ENCODE measurements at places on chromosomes 5 and 9.

- no peak for DNase-seq
Measured at GRCh38 chr5:135593886-135594285, 15.1 kb upstream of the CXCL14 start.

- no peak for DNase-seq
Measured at GRCh38 chr9:109277451-109277850, 43.4 kb downstream of the EPB41L4B start.

DNA sequence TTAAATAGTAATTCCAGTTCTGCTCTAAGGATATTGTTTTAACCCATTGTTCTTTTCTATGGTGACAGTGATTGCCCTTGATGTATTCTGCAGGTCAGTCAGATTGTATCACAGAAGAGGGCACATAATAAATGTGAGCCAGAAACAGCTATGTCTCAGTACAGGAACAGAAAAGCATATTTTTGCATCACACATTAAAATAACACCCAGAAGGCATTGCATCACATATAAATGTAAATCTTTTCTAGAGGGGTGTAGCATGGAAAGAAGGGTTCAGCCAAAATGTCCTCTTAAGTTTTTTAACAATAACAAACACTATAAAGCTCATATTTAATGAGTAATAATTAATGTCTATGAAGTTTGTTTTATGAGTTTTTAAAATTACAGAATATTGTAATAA, 30.0 kb downstream of the ZCCHC7 start:
- no peak for DNase-seq

- no peak for DNase-seq
Measured at GRCh38 chr5:875931-876330, 16.7 kb downstream of the BRD9 start.

DNA sequence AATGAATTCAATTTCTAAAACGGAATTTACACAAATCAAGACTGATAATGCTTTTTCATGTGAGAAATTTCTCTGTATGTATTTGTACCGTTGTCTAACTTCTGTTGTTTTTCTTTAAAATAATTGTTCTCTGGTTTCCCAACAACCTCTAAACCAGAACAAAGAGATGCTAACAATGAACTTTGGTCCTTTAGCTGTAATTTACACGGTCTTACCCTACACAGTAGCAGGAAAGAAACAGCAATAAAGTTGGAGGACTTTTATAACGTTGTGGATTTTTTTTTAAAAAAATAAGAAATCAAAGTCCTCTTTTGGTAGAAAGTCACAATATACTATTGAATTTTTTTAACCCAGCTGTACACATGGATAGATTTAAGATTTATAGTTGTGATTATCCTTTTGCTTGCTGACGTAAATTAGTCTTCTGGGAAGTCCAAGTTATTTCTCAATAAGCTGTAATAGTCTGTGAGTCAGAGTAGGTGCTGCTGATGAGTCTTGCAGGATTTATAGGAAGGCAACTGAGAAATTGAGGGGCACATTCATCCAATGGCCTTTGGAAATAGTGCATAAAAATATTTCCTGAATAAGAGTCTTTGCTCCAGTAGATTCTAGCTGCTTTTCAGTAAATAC, 76.8 kb upstream of the PCSK1 start:
- peak; percentile 80 for DNase-seq

- no peak for DNase-seq
Measured at GRCh38 chr5:116078199-116078598, 6.6 kb upstream of the COMMD10 start.

DNA sequence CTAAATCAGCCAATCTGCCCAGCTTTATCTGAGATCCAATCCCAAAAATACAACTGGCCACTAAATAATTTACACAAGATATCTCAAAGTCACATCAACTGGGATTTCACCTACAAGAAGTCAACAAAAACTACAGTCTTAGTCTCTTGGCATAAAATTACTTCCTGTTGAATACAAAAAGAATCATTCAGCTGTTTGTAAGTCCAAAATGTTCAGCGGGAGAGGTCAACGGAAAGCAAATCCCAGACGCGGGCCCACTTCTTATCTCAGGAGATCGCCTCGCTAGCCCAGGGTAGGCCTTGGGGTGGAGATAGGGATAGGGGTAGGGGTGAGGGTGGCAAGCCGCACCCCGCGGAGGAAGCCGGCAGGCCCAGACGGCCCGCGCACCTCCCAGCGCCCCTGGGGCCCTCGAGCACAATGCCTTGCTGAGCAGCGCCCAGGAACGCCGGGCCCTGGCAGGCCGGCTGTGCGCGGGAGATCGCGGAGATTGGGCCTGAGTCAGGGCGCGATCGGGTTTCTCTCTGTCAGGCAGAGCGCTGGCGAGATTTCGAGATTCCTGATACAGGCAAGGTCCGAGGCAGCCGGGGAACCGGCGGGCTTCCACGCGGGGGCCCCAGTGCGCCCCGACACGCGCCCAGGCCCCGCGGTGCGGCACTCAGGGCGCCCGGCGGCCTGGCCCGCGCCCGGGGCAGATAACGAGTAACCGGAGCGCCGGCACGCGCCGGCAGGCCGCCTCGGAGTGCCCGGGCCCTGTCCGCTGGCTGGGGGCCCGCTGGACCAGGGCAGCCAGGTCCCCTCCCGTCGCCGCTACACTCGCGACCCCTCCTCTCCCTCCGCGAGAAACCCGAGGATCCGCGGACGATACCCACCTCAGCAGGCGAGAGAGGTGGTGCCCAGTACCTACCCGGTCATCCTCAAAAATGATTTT, 601 bp downstream of the HINT1 start:
- DNase-seq, result peak; percentile 87

GRCh38 chr5:149765932-149766331, 35.8 kb downstream of the PPARGC1B start:
- no peak for DNase-seq

DNA sequence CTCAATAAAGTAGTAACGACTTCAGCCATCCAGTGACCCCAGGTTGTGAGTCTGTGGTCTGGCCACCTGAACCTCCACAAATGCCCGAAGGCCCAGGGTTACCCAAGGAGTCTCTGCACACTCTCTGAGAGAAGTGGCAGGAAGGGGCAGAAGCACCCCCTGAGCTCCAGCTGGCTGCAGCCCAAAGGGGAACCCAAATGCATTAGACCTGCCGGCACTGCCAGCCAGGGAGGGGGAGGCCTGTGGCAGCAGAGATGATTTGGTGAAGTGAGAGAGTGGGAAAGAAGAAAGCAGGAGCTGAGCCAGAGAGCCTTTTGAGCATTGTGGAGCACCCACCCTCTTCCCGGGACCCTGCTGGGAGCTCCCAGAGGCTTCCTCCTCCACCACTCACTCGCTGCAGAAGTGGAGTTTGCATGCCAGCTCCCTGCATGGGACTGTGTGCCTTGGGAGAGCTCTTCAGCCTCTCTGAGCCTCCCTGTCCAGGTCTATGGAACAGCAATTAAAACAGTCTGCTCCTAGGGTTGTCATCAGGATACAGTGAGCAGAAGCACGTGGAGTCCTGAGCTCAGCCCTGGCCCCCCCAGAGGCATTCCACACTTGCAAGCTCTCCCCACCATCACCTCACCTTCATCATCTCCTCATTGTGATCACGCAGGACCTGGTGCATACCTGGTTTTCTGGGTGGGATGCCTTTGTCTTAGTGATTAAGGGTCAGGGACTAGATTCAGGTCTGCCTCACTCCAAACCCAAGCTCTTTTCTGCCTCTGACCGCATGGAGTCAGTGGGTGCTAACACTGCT, 13.8 kb upstream of the ANGPTL2 start:
- no peak for DNase-seq

DNA sequence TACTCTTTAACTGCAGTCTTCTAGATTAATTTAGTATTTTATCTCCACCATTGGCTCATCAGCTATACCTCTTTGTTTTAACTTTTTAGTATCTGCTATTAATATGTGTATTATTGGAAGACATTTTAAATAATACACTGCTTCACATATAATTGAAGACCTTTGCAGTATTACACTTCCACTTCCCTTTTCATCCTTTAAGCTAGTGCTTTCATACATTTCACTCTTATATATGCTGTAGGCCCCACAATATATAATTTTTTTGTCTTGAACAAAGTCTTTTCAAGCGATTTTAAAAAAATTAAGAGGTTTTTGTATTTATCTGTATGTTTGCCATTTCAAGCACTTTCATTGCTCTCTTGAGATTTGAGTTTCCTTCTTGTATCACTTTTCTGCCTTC, 8.6 kb upstream of the LPCAT1 start:
- DNase-seq, result no peak

DNA sequence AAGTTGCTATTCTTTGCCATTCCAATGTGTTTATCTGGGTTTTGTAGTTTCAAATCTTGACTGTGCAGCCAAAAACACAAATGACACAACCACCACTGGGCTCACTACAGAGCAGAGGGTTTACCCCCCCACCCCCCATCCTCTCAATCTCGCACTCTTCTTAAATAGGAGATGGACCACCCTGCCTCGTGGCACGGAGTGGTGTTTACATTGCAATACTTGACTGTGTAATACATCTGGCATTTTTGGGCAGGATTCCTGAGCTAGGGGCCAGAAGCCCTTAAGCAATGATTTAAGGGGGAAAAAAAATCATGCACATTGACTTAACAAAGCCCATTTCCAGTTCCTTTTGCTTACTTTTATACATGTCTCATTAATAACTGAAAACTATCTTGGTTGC, 19.0 kb downstream of the PTCH1 start:
- peak; percentile 44 for DNase-seq

GRCh38 chr5:123147128-123147715, 58.2 kb downstream of the PRDM6 start:
- no peak for DNase-seq

- no peak for DNase-seq
Measured at GRCh38 chr5:6235726-6236125, 142.6 kb downstream of the MED10 start.

GRCh38 chr5:135829179-135829578, 5.3 kb upstream of the SLC25A48 start:
- DNase-seq, result peak; percentile 5

DNA sequence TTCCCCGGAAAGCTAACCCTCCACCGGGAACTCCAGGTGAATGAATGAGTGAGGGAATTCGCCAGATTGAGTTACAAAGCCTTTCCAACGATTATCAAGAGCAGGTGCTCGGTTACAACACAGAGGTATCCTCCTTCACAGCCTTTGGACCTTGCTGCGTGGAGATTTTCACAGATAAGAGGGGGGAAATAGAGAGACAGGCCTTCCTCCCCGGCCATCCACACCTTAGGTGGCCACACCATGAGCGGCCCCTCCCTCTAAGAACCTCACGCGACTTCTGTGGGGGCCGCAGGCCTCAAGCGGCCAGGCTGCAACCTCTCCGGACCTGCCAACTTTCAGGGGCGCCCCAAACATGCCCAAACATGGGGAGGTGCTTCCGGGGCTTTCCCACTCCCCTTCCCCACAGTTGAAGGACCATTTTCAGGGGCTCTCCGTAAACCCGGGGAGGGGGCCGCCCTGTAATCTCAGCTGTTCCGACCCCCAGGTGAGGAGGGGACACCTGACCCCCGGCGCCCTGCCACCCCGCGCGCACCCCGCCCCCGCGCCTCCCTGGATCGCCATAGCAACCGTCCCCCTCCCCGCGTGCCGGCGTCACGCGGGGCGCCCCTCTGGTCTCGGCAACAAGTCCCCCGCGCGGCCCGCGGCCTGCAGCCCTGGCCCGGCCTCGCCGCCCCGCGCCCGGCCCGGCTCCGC, 603 bp downstream of the DENND1A start:
- no peak for DNase-seq

DNA sequence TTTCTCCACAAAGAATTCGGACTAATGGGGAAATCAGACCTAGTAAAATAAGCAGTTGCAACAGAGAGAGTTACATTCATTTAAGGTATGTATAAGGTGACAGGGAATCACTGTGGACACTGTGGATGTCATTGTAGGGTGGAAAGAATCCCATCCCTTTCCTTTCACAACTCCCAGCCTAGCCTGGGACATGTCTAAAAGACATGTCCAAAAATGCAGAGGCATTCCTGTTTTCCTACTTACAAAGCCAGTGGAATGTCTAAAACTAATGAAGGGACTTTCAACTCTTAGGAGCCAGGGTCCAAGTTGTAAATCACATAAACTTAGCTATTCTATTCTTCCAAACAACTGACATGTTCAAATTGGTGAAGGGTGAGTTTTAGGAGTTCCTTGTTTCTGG, 511.0 kb downstream of the PRELID2 start:
- DNase-seq, result peak; percentile 10

Measured in AG20443 (cell line).